ENCODE measurements at places on chromosomes 11 and 22.

- DNase-seq = no peak
Measured at GRCh38 chr22:32904044-32904443, 102.5 kb downstream of the TIMP3 start.

GRCh38 chr11:105829084-105829483 is 193.0 kb downstream of the MSANTD4 start:
- DNase-seq = no peak

DNA sequence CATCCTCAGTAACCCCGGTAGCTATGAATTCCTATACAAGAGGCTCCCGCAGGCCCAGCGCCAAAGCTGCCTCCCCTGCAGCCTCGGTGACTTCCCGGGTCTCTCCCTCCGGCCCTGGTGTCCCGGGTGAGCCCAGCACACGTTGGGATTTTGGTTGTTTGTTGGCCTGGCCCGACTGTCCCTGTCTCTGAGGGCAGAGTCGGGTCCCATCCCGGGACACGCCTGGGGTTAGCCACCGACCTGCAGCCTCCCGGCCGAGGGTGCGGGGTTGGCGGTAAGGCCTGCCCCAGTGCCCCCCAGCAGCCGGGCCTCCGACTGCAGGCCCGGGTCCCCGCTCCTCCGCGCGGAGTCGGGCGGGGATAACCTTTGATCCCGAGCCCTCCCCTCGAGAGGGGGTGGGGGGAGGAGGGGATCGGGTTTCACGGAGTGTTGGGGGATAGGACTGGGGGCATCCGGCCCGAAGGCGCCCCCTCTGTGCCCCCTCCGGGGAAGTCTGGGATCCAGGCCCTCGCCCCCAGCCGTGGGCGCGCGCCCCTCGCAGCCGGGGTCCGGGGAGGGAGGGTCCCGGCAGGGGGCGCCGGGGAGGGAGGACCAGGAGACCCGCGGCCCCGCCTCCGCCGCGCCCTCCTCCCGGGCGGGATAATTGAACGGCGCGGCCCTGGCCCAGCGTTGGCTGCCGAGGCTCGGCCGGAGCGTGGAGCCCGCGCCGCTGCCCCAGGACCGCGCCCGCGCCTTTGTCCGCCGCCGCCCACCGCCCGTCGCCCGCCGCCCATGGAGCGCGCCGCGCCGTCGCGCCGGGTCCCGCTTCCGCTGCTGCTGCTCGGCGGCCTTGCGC is at the start of gene FBLN1:
Gene FBLN1, plus strand, starts transcription at position 669 of the 835 bp plus-strand sequence. Its CDS starts 103 bp downstream, at position 772.
- DNase-seq = no peak

- no peak for DNase-seq
Measured at GRCh38 chr22:20131859-20132685, 468 bp downstream of the ZDHHC8 start.

DNA sequence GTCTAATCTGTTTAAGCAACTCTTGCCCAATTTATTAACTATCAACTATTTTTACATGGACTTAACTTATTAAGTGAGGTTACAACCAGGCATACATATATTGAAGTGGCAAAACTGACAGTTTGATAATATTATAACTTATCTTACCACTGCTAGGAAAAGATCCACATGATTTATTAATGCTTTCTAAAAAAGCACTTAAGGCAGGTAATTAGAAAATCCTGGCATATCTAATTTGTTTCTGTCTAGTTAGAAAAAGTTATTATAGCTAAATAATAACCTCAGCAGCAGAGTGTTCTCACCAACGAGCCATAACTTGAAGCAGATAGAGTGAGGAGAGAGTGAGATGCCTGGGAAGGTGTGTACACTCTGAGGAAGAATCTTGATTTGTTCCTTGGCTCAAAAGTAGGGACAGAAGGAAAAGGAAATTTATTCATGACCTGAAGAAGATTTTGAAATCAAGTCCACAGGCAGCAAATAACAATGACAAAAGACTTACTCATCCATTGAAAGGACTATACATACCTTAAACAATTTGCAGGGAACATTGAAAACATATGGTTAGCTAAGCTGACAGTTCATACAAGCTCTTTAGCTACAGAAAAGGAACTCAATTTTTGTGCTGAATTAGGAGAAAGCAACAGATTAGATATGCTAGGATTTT is 7.1 kb upstream of the MUC15 start:
- DNase-seq = no peak
